ENCODE measurements at places on chromosomes 2 and 18. TPM values are rescaled to one million over a fixed set of nuclear protein-coding genes. Genes with fewer than 3 reads are reported as not detected.

The IER3IP1 gene
- 14.5 TPM for total RNA-seq

DNA sequence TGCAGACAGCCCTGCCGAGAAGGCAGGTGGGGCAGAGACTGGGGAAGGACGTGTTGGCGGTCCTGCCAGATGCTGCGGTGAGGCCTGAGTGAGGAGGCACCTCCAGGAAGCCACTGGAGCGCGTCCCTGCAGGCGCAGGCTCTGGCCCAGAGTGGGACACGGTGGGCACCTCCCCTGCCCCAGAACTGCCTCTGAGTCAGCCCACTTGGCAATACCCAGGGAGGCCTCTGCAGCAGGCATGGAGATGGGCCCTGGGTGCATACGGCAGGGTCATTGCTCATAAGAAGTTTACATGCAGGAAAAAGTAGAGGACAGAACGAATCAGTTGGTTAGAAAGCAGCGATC lies 195.9 kb downstream of the TFCP2L1 start:
- no peaks in the 10 kb centered on the region for H3K36me3 ChIP-seq
- no peak for DNase-seq
- no peaks in the 10 kb centered on the region for H3K27me3 ChIP-seq
- no peak overlapping the region for H3K27ac ChIP-seq
- H3K4me3 ChIP-seq = no peak overlapping the region

The MC2R gene
- not detected for total RNA-seq

The STK39 gene
- total RNA-seq = 35.9 TPM

- H3K27ac ChIP-seq = no peak overlapping the region
- no peaks in the 10 kb centered on the region for H3K36me3 ChIP-seq
- H3K4me3 ChIP-seq = no peak overlapping the region
- H3K27me3 ChIP-seq = no peaks in the 10 kb centered on the region
- no peak for DNase-seq
Observed at GRCh38 chr2:138012968-138013367, 48.7 kb downstream of the HNMT start.

GRCh38 chr2:134873152-134873551 lies 34.7 kb downstream of the ACMSD start:
- H3K4me3 ChIP-seq = no peak overlapping the region
- no peaks in the 10 kb centered on the region for H3K27me3 ChIP-seq
- no peak for DNase-seq
- no peak overlapping the region for H3K27ac ChIP-seq

DNA sequence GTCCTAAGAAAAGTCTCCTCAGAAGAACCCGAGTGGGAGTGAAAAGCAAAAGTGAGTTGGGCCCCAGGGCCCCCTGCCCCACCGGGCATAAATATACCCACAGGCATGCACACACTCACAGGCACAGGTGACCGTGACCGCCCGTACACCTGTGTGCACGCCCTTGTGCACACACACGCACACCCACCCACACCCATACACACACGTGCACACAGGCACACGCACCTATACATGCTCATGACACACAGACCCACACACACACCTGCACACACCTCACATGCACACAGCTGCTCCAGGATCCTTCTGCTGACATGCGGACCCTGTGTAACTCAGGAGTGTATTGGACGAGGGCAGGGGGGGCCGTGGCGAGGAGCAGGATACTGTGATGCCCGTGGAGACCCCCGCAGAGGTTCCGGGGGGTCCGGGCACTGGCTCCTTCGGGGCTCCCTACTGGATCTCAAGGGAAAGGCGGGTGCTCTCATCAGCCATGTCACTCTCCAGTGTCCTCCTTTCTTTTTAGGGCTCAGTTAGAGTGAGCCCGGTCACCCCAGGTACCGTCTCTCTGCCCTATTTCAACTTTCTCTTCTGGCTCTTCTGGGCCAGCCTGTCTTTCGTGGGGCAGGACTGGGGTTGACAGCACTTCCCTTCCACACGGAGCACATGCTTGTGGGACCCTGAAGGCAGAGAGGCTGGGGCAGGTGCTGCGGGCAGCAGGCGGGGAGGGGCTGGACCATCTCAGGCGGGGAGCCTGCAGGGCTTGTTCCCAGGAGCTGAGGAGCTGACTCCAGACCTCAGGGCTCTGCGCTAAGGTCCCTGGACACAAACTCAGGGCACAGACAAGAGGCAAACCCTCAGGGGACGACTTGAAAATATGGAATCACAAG lies 48.5 kb downstream of the TPO start:
- H3K27ac ChIP-seq = no peak overlapping the region
- H3K36me3 ChIP-seq = no peaks in the 10 kb centered on the region
- no peaks in the 10 kb centered on the region for H3K27me3 ChIP-seq
- H3K4me3 ChIP-seq = no peak overlapping the region
- H3K4me1 ChIP-seq = no peaks in the 10 kb centered on the region
- no peak for DNase-seq

The SCG2 gene
- total RNA-seq = 2.9 TPM

The IL1RL2 gene
- total RNA-seq = 2.8 TPM

The CEP76 gene
- total RNA-seq = 10.7 TPM

The GALR1 gene
- total RNA-seq = 0.02 TPM

GRCh38 chr18:24368749-24369148 lies 28.9 kb downstream of the OSBPL1A start:
- H3K36me3 ChIP-seq = no peaks in the 10 kb centered on the region
- no peak overlapping the region for H3K27ac ChIP-seq
- no peak for DNase-seq
- no peaks in the 10 kb centered on the region for H3K4me1 ChIP-seq
- no peak overlapping the region for H3K4me3 ChIP-seq

DNA sequence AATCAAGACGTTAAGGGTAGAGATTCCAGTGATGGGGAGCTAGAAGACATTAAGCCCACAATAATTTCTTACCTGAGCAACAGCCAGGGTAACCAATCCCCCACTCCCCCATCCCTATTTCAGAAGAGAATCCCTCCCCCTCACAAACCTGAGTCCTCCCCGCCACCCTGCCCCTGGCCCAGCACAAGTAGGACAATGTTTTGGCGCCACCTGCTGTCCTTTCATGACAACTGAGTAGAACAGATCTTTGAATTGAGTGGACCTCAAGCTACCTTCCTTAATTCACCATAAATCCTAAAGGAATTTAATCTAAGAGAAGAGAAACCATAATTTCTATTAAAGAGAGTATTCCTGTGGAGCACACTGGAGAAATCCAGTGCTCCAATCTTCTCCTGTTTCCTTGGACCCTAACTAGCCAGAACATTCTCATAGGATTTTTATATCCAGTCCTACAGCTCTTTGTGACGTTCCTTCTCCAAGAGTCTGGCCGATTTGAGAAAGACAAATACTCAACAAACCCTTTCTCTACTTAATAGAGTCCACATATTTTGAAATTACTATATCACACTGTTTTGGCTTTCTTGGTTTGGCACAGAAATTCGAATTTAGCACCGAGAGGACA lies 41.1 kb downstream of the NHEJ1 start:
- H3K4me1 ChIP-seq = peaks cover 18% of the 10 kb centered on the region
- H3K27ac ChIP-seq = no peak overlapping the region
- H3K27me3 ChIP-seq = no peaks in the 10 kb centered on the region
- H3K36me3 ChIP-seq = no peaks in the 10 kb centered on the region

All from colonic mucosa (tissue), 4 donors.